ENCODE measurements at places on chromosomes 1 and 21. TPM values are rescaled to one million over a fixed set of nuclear protein-coding genes. Genes with fewer than 3 reads are reported as not detected.

DNA sequence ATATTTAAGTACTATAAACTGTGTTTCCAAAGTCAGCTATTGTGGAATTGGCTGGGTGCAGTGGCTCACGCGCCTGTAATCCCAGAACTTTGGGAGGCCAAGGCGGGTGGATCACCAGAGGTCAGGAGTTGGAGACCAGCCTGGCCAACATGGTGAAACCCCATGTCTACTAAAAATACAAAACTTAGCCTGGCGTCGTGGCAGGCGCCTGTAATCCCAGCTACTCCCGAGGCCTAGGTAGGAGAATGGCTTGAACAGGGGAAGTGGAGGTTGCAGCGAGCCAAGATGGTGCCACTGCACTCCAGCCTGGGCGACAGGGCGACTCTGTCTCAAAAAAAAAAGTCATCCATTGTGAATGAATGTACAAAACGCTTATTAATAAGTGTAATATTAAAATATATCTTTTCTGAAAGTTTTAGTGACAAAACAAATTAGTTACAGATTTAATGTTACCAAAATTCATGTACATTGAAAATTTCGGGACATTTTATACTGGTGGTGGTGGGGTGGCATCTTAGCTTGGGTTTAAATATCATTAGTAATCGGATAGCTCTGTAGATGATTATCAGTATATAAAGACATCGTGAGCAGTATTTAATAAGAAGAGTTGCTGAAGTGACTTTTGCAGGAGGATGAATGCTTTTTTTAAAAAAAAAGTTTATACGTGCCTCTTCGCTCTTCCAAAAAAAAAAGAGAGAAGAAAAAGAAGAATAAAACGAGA lies 503 bp upstream of the SRSF11 start:
- no peaks in the 10 kb centered on the region for H3K27me3 ChIP-seq
- peak overlapping the region; percentile 97 for H3K27ac ChIP-seq
- peaks cover 24% of the 10 kb centered on the region for H3K36me3 ChIP-seq
- no peak for DNase-seq

GRCh38 chr1:27690183-27690582 lies 18.2 kb upstream of the IFI6 start:
- H3K27me3 ChIP-seq, result peaks cover 33% of the 10 kb centered on the region
- peaks cover 25% of the 10 kb centered on the region for H3K4me1 ChIP-seq
- H3K36me3 ChIP-seq, result no peaks in the 10 kb centered on the region
- no peak for DNase-seq
- H3K27ac ChIP-seq, result no peak overlapping the region

- no peak overlapping the region for H3K4me3 ChIP-seq
- no peaks in the 10 kb centered on the region for H3K27me3 ChIP-seq
- peaks cover 41% of the 10 kb centered on the region for H3K4me1 ChIP-seq
These were observed 26.1 kb downstream of the SYF2 start for GRCh38 chr1:25206201-25206600.

- DNase-seq, result no peak
- no peaks in the 10 kb centered on the region for H3K27me3 ChIP-seq
- H3K4me1 ChIP-seq, result no peaks in the 10 kb centered on the region
- no peaks in the 10 kb centered on the region for H3K36me3 ChIP-seq
- H3K27ac ChIP-seq, result no peak overlapping the region
- H3K4me3 ChIP-seq, result no peak overlapping the region
These were observed 19.5 kb downstream of the KCNJ6 start for GRCh38 chr21:37896788-37897187.

DNA sequence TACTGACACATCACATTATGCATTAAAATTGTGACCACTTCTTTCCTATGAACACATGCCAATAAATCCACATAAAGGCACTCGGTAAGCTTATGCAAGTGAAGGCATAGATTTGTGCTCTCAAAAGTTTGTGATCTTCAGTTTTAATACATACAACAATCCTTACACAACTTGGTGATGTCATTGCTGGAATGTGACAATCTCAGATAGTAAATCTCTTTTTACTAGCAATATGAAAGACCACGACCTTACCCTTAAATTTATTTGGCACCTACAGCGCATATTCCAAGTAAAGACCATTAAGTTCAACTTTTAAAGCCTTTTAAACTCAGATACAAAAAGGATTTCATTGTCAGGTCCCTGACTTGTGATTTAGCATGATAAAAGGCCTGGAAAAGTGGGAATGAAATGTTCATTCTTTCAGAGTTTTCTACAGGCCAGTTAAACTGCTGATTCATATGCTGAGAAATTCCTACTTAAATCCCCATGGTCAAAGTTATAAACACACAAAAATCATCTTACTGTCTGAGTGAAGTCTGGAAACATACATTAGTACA lies 157.4 kb downstream of the SIPA1L2 start:
- no peaks in the 10 kb centered on the region for H3K4me1 ChIP-seq
- no peak for DNase-seq
- H3K27ac ChIP-seq, result no peak overlapping the region
- no peaks in the 10 kb centered on the region for H3K27me3 ChIP-seq

GRCh38 chr1:152347116-152347728 lies 12.6 kb downstream of the FLG2 start:
- no peak overlapping the region for H3K27ac ChIP-seq
- H3K36me3 ChIP-seq, result no peaks in the 10 kb centered on the region
- no peaks in the 10 kb centered on the region for H3K4me1 ChIP-seq

- no peak for DNase-seq
- H3K36me3 ChIP-seq, result peaks cover 18% of the 10 kb centered on the region
- peak overlapping the region; percentile 100 for H3K27ac ChIP-seq
- H3K4me1 ChIP-seq, result peaks cover 65% of the 10 kb centered on the region
- H3K27me3 ChIP-seq, result no peaks in the 10 kb centered on the region
These were observed 591 bp downstream of the SHC1 start for GRCh38 chr1:154969860-154970452.

GRCh38 chr1:85314726-85315125 lies 38.3 kb upstream of the BCL10 start:
- no peak for DNase-seq
- H3K27me3 ChIP-seq, result no peaks in the 10 kb centered on the region
- H3K27ac ChIP-seq, result no peak overlapping the region
- H3K36me3 ChIP-seq, result no peaks in the 10 kb centered on the region

DNA sequence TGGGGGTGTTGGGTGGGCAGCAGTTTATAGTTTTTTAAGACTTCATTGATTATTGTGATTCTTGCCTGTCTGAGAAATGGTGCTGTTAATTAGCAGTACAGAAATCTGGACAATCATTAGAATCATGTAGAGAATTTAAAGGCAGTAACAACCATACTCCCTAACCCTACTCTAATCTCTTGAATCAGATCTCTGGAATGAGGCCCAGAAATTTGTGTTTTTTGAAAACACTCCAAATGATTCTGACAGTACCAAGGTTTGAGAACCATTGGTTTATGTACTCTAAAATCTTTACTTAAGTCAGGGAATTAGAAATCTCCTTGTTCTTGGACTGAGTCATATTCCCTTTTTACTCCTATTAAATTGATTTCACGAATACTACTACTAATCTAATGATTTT lies 24.0 kb downstream of the FNBP1L start:
- H3K27ac ChIP-seq, result no peak overlapping the region
- H3K4me1 ChIP-seq, result 0 out of 2 replicates have a peak, but pooled peaks cover 8% of the 10 kb centered on the region
- no peak overlapping the region for H3K4me3 ChIP-seq
- DNase-seq, result no peak
- no peaks in the 10 kb centered on the region for H3K27me3 ChIP-seq

- H3K27me3 ChIP-seq, result no peaks in the 10 kb centered on the region
- no peaks in the 10 kb centered on the region for H3K36me3 ChIP-seq
These were observed 10.0 kb downstream of the SCNN1D start for GRCh38 chr1:1290238-1290731.

DNA sequence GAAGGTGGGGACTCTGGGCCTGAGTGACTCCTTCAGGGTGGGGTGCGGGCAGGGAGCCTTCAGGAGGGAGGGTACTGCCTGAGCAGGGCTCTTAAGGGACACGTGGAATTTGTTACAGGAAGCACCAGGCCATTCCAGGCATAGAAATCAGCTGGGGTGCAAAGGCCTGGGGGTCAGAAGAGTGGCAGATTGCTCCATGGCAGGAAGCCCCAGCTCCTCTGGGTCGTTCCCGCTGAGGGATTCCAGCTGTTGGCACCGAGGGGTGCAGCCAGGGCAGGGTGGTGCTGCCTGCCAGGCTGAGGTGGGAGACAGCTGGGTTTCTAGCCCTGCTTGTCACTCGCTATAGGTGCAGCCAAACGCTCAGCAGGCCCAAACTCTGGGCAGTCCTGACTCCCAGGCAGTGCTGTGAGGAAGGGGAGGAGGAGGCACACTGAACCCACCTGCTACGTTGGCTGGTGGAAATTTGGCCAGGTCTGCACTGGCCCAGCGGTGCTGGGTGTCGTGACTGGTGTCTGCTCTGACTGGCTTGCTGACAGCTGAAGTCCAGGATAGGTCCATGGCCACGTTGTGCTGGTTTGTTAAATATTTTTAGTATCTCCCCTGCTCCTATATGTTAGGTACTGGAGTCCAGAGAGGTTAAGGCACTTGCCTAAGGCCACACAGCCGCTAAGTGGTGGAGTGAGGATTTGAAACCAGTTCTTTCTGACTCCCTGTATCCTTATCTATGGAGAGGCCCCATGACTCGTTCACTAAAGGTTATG lies 19.3 kb downstream of the TNFRSF1B start:
- H3K4me1 ChIP-seq, result peaks cover 44% of the 10 kb centered on the region
- no peak overlapping the region for H3K27ac ChIP-seq
- H3K36me3 ChIP-seq, result no peaks in the 10 kb centered on the region
- H3K27me3 ChIP-seq, result peaks cover 8% of the 10 kb centered on the region
- DNase-seq, result no peak
- peak overlapping the region; percentile 51 for H3K4me3 ChIP-seq

DNA sequence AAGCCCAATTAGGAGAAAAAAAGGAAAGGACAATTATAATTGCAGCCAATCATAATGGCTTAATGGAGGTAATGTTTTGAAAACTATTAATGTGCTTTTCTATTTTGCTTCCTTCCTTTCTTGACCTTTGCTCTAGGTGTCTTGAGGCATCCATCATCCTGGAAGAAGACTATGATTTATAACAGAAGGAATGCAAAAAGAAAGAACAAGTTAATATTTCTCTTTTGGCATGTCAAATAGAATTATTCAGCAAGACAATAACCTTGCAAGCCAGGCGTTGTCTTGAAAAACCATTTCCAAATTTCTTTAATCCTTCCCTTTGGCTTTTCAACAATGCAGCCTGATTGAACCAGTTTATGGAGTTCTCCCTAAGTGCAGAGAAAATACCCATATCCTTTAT lies 107.7 kb upstream of the USP24 start:
- no peaks in the 10 kb centered on the region for H3K36me3 ChIP-seq
- no peak for DNase-seq
- H3K27me3 ChIP-seq, result no peaks in the 10 kb centered on the region
- no peak overlapping the region for H3K27ac ChIP-seq
- peaks cover 5% of the 10 kb centered on the region for H3K4me1 ChIP-seq
- H3K4me3 ChIP-seq, result no peak overlapping the region

GRCh38 chr1:67677930-67678329 lies 7.1 kb upstream of the GADD45A start:
- no peak for DNase-seq
- H3K27me3 ChIP-seq, result no peaks in the 10 kb centered on the region
- no peak overlapping the region for H3K27ac ChIP-seq
- no peak overlapping the region for H3K4me3 ChIP-seq
- peaks cover 30% of the 10 kb centered on the region for H3K4me1 ChIP-seq
- H3K36me3 ChIP-seq, result no peaks in the 10 kb centered on the region

GRCh38 chr1:216929870-216930582 lies 206.8 kb upstream of the ESRRG start:
- no peaks in the 10 kb centered on the region for H3K27me3 ChIP-seq
- no peaks in the 10 kb centered on the region for H3K4me1 ChIP-seq
- no peak for DNase-seq
- no peak overlapping the region for H3K27ac ChIP-seq
- H3K36me3 ChIP-seq, result no peaks in the 10 kb centered on the region

DNA sequence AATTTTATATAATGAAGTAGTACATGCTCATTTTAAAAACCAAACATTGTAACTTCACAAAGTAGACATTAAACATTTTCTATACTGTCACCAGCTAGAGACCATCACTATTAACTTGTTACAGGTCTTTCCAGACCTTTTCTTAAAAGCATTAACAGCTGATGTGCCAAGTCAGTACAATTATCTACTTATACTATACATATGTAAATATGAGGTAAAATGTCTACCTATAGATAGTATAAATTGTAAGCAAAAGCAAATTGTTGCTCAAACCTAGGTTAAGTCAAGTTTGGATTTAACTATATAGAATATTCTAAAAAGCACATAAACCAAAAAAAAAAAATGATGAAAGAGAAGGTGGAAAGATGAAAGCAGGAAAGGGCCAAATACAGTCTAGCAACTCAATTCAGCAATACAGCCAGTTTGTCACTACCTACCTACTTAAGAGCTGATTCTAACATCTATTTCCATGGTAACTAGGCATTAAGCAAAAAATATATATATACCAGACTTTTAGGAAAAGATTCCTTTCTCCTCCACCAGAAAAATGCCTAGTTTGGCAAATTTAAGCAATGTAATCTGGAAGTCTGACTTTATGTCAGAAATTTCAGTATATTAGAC lies 34.5 kb downstream of the ARID4B start:
- peaks cover 52% of the 10 kb centered on the region for H3K4me1 ChIP-seq
- H3K36me3 ChIP-seq, result no peaks in the 10 kb centered on the region
- no peaks in the 10 kb centered on the region for H3K27me3 ChIP-seq
- H3K4me3 ChIP-seq, result no peak overlapping the region
- peak overlapping the region; percentile 1 for H3K27ac ChIP-seq
- no peak for DNase-seq

GRCh38 chr1:184836934-184837895 lies 82.6 kb upstream of the EDEM3 start:
- no peaks in the 10 kb centered on the region for H3K4me1 ChIP-seq
- peaks cover 2% of the 10 kb centered on the region for H3K27me3 ChIP-seq
- H3K27ac ChIP-seq, result no peak overlapping the region
- H3K4me3 ChIP-seq, result no peak overlapping the region

DNA sequence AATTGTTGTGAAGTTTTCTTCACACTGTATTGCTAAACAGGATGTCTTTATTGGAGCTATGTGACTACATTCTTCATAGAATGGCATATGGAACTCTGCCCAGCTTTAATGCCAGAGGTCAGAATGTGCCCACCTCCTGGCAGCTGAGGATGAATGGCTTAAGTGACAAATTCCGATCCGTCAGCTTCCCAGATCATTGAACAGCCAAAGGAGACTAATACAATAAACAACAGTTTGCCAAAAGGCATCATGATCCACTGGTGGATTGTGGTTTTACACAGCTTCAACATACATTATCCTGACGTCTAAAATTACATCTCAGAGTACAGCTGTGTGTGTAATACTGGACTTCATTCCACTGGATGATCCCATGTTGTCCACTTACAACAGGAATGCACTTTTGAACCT lies 68.7 kb upstream of the C1orf105 start:
- H3K27ac ChIP-seq, result no peak overlapping the region
- H3K36me3 ChIP-seq, result no peaks in the 10 kb centered on the region
- no peak for DNase-seq
- no peak overlapping the region for H3K4me3 ChIP-seq
- no peaks in the 10 kb centered on the region for H3K4me1 ChIP-seq
- no peaks in the 10 kb centered on the region for H3K27me3 ChIP-seq

GRCh38 chr1:37040773-37041172 lies 6.5 kb upstream of the GRIK3 start:
- no peak overlapping the region for H3K4me3 ChIP-seq
- H3K4me1 ChIP-seq, result no peaks in the 10 kb centered on the region
- DNase-seq, result no peak
- no peaks in the 10 kb centered on the region for H3K36me3 ChIP-seq
- H3K27ac ChIP-seq, result no peak overlapping the region
- peaks cover 4% of the 10 kb centered on the region for H3K27me3 ChIP-seq

CLCA1 gene
- total RNA-seq, result not detected

LCE3D gene
- total RNA-seq, result not detected

XCL2 gene
- not detected for total RNA-seq

CHD5 gene
- not detected for total RNA-seq

GNPAT gene
- total RNA-seq, result 153 TPM

MROH7 gene
- total RNA-seq, result 0.09 TPM

FMO5 gene
- 48.2 TPM for total RNA-seq

KAZN gene
- 10.4 TPM for total RNA-seq

HCRTR1 gene
- total RNA-seq, result not detected

SPRR2A gene
- total RNA-seq, result not detected

IFNLR1 gene
- total RNA-seq, result 8.5 TPM

DYNLT5 gene
- not detected for total RNA-seq

MYOG gene
- total RNA-seq, result not detected
